ENCODE measurements at places on chromosomes 4 and X.

DNA sequence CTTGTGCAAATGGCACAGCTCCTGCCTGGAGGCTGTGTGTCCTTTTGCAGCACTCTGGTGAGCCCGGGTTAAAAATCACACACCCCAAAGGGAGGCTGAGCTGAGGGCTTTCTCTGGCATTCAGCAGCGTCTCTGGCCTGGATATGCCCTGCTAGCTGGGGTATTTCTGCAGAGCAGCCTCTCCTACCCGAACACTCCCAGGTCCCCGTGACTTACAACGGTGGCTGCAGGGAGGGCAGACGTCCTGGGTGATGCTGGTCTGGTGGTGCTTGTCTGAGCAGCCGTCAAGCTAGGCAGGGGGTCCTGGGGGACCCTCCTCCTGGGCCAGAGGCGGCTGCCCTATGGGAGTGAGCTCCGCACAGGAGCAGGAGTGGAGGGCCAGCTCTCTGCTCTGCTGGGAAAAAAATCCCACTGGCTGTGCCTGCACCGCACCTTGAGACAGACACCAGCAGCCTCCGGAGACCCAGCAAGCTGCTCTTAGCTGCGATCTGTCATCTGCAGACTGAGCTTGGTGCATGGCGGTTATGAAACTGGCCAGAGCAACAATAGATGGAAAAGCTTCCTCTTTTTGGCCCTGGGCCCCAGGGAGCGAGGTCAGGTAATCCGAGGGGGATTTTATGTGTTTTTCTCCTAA lies 41.3 kb upstream of the ASMTL start:
- no peak for DNase-seq

GRCh38 chr4:165070560-165070959 lies 16.9 kb downstream of the TRIM75 start:
- no peak for DNase-seq

- DNase-seq, result no peak
These were observed 909.0 kb upstream of the PCDH10 start for GRCh38 chr4:132240081-132240480.

DNA sequence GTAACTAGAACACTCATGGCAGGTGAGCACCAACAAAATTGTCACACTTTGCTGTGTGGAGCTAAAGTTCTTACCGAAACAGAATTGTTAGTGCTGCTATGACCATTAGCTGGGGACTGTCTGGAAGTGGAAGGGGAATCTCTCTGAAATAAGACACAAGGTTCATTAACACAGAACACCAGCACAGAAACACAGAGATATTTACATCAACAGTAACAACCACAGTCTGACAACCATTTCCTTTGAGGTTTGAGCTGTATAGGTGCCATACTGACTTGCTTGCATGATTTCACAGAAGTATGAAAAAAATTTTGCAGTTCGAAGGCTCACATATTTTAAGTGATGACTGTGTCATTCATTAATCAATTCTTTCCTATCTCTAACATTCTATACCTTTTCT lies 109.8 kb downstream of the NYX start:
- DNase-seq, result no peak

- DNase-seq, result no peak
These were observed 19.0 kb upstream of the PDE5A start for GRCh38 chr4:119647558-119647957.

DNA sequence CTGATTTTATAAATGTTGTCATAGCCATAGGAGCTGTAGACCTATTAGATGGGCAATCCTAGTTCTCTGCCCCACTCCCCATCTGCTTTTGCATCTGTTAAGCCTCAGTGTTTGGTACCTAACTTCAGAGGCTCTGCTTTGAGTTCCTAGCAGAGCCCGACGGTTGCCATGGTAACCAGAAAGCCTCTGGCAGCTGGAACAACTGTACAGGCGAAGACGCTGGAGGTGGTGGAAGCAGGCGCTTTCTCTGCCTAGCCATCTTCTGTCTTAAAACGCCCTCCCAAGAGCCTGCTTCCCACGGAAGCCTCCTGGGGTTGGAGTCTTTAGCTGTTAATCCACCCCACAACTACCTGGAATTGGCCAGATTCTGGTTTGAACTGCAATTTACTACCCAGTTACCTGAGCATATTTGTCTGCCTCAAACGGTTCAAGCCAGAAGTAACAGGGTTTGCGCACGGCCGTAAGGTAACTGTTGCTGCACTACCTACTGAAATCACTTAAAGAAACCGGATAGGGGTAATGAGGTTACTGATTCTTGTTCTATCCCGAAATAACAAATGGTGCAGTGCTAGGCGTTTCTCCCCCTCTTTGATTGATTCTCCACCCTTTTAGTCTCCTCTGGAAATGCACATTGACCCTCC lies 1.0 kb upstream of the GABRG1 start:
- DNase-seq, result no peak

DNA sequence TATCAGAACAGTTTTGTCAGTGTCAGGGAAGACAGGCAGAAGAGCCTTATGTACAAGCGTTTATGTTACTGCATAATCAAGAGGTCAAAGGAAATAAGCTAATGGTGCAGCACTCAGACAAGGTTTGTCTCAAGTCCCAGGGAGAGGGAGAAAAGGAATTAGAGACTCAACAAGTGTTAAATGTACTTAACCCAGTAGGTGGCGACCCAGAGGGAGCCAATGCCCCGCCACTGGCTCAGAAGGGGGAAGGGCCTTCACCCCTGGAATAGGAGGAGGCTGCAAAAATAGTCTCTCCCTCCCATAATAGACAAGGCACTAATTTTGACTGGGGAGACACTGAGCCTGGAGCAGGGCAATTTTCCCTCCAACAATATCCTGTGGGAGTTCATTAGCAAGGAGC lies 14.1 kb upstream of the PAPSS1 start:
- no peak for DNase-seq

DNA sequence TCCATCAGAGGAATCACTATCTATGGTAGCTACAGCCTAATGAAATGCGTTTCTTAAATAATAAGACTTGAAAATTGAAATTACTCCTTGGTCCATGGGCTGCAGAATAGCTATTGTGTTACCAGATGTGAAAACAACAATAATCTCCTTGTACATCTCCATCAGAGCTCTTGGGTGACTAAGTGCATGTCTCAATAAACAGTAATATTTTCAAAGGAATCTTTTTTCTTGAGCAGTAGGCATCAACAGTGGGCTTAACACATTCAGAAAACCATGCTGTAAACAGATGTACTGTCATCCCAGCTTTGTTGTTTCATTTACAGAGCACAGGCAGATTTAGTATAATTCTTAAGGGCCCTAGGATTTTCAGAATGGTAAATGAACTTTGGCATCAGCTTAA lies 67.3 kb downstream of the GLUD2 start:
- DNase-seq, result no peak

DNA sequence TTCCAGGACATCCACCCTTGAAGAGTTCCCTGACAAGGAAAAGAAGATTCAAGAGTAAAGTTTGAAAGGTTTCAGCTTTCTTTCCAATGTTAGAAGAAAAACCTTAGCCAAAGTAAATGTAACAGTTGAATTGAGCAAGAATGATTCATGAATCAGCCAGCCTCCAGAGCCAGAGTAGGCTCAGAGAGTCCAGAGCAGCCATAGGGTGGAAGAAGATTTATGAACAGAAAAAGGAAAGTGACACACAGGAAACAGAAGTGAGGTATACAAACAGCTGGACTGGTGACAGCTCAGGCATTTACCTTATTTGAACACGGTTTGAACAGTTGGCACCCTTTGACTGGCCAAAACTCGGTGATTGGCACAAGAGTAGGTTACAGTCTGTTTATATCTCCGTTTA lies 63.2 kb downstream of the QDPR start:
- no peak for DNase-seq

DNA sequence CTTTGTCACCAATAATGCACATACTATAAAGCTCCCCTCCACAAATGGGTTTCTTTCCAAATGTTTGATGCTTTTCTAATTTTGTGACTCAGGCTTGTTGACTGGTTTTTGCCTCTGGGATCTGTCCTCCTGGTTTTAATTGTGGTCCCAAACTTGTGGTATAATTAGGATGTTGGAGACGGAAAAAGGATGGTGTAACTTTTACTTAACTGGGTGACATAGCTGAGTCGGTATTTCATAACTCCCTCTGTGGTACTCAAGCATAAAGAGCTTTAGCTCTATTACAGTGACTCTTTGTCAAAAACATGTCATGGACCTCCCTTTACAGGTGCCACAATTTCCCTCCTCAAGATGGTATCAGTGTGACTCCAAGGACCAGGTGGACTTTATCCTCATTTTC lies 119.7 kb upstream of the RBPJ start:
- DNase-seq, result no peak

DNA sequence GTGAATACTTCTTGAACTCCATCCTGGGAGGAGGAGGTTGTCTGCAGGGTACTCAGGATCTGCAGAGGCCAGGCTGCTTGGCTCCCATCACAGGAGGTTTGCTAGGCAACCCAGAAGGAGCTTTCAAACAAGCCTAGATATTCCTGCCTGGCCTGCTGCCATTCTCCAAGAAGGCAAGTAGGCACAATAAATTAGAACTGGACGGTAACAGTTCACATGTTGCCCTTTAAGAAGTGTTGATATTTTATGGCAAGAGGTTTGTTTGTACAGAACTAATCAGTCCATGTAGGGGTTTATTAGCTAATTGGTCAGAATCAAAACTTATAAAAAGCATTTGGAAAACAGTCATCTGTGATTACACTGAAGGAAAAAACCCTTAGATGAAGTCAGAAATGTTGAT lies 39.3 kb downstream of the SYNPO2 start:
- no peak for DNase-seq

Data from activated CD4-positive, alpha-beta T cell treated with anti-CD3 and anti-CD28 coated beads for 24 hours (primary cell).